ENCODE measurements at places on chromosomes 1 and 21.
A peak's percentile ranks its signal among the peaks of the same experiment; 100 is the strongest.

- no peak for DNase-seq
Measured at GRCh38 chr1:101907264-101907663, 89.5 kb downstream of the OLFM3 start.

DNA sequence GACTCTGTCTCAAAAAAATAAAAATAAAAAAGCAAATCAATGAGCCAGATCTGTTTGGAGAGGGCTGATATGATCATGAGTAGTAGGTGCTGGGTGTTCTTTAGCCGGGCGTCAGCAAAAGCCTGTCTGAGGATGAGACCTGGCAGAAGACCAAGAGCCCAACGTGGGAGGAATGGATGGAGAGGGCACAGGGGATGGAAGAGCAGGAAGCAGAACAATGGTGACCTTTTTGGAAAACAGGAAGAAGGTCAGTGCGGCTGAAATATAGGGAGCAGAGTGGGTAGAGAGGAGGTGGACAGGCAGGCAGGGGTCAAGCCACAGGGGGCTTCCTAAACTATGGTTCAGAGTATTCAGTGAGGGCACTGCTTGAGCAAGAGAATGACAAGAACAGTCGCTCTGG is 30.9 kb downstream of the VWA5B1 start:
- no peak for DNase-seq

GRCh38 chr1:224786533-224787250 is 142.8 kb upstream of the DNAH14 start:
- DNase-seq = no peak

DNA sequence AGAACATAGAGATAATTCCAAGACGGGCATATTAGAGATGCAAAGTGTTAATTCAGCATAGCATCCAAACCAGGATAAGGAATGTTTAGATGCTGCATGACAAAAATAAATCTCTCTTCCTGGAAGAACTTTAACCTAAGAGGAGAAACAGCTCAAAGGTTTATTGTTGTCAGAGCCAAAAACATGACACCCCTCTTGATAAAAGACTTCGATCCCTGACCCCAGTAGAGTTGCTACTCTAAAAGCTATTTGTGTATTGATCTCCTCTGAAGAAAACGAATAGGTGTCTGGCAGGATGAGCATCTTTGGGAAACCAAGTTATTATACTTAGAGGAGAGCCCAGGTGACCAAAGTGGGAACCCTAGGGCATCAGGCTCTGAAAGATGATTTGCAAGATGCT is 158.1 kb downstream of the PIGK start:
- no peak for DNase-seq

DNA sequence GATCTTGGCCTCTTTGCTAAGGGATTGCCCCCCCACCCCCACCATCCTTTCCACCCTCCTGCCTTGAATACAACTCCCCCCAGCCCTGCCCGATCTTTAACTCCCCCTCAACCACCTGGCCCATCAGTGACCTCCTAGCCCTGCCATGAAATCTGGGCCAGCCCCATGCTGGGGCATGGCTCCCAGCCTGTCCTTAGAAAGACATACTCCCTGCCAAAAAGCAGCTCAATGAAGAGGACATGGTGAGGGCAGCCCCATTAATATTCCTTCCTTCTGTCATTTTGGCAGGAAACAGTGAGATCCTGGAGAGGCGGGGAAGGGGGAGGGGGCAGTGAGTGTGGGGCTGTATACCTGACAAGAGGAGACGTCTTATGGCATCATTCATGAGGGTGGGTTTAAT is 66.8 kb upstream of the DISP3 start:
- DNase-seq = no peak

DNA sequence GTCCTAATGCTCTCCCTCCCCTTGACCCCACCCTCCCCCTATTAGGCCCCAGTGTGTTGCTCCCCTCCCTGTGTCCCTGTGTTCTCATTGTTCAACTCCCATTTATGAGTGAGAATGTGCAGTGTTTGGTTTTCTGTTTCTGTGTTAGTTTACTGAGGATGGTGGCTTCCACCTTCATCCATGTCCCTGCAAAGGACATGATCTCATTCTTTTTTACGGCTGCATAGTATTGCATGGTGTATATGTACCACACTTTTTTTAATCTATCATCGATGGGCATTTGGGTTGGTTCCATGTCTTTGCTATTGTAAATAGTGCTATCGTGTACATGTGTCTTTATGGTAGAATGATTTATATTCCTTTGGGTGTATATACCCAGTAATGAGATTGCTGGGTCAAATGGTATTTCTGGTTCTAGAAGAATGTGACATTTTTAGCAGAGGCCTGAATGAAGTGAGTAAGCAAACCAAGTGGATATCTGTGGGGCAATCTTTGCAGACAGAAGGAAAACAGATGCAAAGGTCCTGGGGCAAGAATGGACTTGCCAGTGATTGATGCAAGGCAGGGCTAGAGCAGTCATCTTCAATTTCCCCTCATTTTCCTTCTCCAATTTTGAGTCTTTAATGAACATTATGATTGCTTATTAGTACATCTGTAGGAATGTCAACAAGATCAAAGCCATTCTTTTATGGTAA is 50.2 kb downstream of the UBE4B start:
- no peak for DNase-seq

GRCh38 chr21:42171091-42172053 is 47.6 kb upstream of the ABCG1 start:
- no peak for DNase-seq

- no peak for DNase-seq
Measured at GRCh38 chr1:214840356-214840755, 237.4 kb downstream of the CENPF start.

DNA sequence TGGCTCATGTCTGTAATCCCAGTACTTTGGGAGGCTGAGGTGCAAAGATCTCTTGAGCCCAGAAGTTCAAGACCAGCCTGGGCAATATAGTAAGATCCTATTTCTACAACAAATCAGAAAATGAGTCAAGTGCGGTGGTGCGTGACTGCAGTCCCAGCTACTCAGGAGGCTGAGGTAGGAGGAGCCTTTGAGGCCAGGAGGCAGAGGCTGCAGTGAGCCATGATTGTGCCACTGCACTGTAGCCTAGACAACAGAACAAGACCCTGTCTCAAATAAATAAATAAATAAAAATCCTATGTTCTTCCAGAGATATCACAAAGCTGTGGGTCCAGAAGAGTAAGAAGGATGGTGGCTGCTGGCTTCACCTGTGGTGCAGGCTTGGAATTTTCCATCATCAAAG is 22.1 kb downstream of the CDA start:
- no peak for DNase-seq

GRCh38 chr1:38360807-38361206 is 314.2 kb upstream of the POU3F1 start:
- DNase-seq = no peak

GRCh38 chr1:59819566-59820438 is 5.1 kb downstream of the HOOK1 start:
- no peak for DNase-seq

DNA sequence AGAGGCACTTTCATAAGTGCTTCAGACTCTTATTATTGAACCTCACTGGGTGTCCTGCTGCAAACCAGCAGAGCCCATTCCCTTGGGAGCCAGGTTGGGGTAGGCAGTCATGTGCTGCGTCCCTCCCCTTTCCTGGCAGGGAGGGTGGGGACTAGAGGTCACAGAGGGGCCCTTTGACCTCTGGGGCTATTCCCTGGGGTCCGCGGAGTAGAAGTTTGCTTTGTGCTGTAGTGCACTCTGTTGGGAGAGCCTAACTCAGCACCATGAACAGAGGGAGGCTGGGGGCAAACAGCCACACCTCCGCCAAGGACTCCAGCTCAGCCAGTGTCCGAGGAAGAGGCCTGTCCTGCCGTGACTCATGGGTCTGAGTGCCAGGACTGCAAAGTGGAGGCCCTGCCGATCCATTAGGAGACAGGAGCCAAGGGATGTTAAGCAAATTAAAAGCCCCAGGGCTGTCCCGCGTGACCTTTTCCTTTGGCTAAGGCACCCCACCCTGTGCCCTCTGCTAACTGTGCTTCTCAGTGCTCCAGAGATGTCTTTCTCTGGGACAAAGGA is 3.0 kb upstream of the IGSF21 start:
- DNase-seq = no peak

DNA sequence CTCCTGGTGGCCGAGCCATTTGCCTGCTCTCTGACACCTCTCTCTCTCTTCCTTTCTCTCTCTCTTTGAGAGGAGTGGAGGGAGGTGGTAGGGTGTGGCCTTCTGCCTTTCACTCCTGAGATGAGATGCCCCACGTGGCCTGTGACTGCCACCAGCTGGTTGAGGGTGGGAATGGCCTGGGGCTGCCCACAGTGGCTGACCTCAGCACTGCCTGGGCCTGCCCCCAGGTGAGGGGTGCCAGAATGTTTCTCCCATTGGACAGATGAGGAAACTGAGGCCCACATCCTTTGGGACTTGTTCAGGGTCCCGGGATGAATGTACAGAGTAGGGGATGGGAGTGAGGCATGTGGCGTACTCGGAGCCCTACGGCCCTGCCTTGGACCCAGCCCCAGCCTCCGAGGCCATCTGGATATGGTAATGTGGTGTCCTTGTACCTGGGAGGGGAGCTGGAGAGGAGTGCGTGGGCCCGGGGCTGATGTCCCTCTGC is 12.7 kb upstream of the C1orf167 start:
- peak; percentile 45 for DNase-seq

GRCh38 chr1:170666541-170667254 is 2.8 kb downstream of the PRRX1 start:
- no peak for DNase-seq

DNA sequence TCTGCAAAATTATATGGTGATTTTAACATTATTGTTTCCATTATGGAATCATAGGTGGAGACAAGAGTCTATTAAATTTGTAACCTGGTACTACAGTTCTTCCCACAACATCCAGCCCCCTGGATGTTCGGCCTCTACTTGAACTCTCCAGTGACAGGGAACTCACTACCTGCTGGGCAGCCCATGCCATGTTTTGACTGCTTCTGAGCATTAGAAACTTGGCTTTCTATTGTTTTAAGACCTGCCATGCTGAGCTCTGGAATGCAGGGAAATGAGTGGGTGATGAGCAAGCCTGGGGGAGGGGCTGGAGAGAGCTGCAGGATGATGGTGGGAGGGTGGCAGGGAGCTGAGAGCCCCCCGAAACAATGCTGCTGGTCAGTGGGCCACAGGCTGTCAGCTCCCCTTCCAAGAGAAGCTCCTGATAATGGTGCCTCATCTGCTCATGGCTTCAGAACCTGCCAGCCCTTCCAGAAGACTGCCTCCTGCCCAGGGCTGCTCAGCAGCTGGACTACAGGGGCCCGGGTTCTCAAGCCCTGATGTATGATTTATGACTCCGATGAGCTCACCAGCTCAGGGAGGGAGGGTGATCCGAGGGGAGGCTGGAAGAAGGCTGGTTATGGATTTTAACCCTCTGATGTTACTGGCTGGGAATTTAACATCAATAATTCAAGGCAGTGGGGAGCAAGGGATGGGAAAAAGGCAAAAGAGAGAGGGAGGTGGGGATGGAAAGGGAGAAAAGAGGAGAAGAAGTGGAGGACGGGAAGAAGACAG is 205.0 kb downstream of the HIVEP3 start:
- peak; percentile 52 for DNase-seq

DNA sequence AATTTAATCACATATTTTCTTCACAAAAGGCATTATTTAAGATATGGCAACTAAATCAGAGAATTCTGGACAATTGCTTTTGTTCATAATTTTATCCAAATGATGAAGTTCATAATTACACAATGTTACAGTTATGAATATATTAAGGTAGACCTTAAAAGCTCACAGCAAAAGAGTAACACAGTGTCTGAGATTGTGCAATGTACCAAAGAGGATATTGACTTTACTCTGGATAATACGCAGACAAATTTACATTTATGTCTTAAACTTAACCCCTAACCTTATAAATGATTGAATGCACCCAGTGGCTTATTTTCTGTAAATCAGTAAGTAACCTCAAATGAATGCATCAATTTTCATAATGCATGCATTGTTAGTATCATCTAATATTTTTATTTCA is 216.2 kb upstream of the SAMSN1 start:
- no peak for DNase-seq

GRCh38 chr1:154148807-154149206 is 6.1 kb downstream of the NUP210L start:
- no peak for DNase-seq

- DNase-seq = no peak
Measured at GRCh38 chr1:94855307-94855700, 35.1 kb downstream of the SLC44A3 start.

- peak; percentile 71 for DNase-seq
Measured at GRCh38 chr1:6245869-6246496, 2.0 kb downstream of the HES3 start.

DNA sequence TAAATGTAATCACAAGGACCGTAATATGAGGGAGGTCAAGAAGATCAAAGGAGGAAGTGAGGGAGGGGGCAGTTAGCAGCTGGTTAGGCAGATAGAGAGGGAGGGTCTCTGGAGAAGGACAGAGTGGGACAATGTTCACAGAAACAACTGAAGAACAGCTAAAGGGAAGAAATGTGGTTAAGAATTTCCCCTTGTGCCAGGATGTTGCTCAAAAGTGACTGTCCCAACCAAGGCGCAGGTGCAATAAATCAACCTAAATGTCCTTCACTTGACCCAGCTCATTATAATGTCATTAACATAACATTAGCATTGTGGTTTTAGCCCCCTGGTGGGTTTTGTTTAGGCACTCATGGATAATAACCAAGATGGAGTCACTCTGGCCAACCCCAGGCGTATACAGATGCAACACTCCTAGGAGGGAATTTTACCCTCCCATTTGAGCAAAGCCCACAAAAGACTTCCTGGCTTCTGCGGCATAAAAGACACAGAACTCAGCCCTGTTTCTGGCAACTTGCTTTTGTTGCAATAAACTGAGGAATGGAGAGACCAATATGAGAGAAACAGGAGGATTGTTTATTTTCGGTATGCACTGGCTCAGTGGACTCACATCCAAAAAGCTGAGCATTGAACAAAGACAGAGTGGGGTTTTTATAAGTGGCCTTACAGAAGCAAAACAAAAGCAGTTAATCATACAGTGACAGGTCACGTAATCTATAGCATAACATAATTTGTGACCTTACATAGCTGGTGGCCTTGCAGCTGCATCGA is 7.3 kb upstream of the CA6 start:
- no peak for DNase-seq

- DNase-seq = no peak
Measured at GRCh38 chr21:45209046-45209445, 78.6 kb downstream of the POFUT2 start.

- DNase-seq = no peak
Measured at GRCh38 chr1:64624218-64624713, 120.6 kb upstream of the RAVER2 start.

GRCh38 chr1:111755331-111756123 is at the start of gene DDX20:
TSS of gene DDX20 (plus strand) at chr1:111755901. CDS start at chr1:111755925, 24 bp downstream.
- DNase-seq = peak; percentile 95

- no peak for DNase-seq
Measured at GRCh38 chr1:181406989-181407388, 76.3 kb upstream of the CACNA1E start.

DNA sequence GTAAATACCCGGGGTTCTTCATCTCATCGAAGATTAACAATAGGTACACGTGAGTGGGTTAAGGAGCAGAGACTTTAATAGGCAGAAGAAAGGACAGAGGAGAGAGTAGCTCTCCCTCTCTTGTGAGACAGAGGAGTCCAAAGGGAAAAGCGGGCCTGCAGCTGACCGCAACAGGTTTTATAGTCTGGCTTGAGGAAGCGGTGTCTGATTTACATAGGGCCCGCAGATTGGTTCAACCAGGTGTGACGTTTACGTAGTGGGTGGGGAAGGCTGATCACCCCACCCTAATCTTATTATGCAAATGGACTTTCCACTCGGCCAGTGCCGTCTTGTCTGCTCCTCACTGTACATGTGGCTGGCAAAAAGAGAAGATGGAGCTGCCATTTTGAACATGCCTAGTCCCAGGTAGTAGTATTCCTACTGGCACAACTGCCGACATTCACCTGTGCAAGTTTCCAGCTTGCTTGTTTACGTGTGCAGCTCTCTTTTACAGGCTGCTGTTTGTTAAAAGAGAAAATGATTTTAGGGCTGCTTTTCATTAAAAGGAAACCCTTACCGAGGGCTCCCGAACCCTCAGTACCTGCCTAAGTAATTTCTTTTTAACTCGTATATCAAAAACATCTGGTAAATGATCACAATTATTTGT is 10.6 kb downstream of the CDC14A start:
- peak; percentile 28 for DNase-seq

All from HEK293T (cell line).